ENCODE measurements at places on chromosomes 12 and 14.

GRCh38 chr14:86936556-86936955 is 1056.4 kb downstream of the GALC start:
- DNase-seq = no peak

DNA sequence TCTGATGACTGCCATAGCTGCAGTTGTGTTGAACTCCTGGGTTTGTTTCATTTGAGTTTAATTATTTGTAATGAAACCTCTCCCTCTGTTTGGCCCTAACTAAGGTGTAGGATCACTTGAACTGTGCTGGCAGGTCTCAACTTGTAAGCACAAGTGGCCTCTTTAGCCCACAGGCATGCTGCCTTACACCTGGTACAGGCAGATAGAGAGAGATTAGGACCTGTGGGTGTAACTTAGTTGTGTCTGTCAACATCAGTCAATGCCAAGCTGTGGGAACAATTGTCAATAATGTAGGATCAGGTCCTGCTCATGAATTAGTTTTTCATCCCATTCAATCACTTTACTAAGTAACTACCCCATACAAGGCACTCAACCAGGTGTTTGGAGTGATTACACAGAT is 263.0 kb upstream of the G2E3 start:
- DNase-seq = no peak

DNA sequence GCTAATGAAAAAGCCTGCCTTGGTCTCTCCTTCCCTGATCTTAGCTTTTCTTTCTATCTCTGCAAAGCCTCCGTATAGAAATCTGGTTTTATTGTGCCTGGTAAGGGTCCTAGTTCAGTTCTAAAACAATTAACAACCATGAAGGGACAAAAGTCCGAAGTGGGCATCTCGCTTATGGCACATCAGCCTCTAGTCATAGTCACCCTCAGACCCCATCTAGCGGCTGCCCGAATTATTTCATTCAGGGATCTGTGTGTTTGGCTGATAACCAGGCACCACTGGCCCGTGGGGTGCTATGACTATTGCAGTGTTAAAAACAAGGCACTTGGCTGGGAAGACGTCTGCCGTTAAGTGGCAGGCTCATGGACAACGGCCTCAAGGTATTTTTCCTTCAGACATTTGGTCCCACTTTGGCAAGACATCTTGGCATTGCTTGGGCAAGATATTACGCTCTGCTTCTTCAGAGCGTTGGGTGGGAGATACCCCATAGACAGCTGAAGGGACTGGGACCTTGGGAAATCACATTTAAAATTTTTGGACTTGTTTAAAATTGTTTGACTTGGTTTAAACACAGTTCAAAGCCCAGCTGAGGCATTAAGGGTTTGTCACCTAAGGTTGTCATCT is 87.1 kb downstream of the SINHCAF start:
- DNase-seq = peak; percentile 32

- no peak for DNase-seq
Measured at GRCh38 chr12:27453421-27453820, 6.9 kb downstream of the SMCO2 start.

- DNase-seq = no peak
Measured at GRCh38 chr12:85356596-85357385, 76.8 kb downstream of the ALX1 start.

- DNase-seq = no peak
Measured at GRCh38 chr12:15336768-15337553, 14.7 kb downstream of the PTPRO start.

- no peak for DNase-seq
Measured at GRCh38 chr12:118063576-118064391, 2.8 kb upstream of the WSB2 start.

DNA sequence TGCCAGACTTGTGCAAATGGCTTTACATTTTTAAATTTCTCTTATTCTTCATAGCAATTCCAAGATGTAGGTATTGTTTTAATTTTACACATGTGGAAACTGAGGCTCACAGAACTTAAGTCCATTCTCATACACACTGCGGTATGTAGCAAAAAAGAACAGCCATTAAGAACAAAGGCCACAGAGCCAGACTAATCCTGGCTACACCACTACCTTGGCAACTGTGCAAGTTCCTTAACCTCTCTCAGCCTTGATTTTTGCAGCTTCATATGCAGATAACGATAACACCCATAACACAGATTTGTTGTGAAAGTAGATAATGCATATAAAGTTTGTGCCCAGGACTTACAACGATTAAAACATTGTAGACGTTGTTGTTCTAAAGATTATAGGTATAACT is 81.1 kb downstream of the ABCC9 start:
- DNase-seq = no peak

DNA sequence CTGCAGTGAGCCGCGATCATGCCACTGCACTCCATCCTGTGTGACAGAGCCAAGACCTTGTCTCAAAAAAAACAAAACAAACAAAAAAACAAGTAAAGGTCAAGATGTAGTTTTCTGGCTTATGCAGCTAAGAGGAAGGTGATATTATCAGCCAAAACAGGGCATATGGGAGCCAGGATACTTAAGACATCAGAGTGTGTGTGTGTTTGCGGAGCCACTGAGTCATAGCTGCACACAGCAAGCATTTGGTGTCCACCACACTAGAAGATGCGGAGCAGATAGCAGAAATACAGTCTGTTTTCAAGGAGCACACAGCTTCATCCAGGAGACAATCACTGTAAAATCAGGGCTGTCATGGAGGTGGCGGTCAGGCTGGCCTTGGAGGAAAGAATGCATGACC is 72.6 kb upstream of the REP15 start:
- no peak for DNase-seq

- no peak for DNase-seq
Measured at GRCh38 chr12:51372021-51372420, 19.2 kb downstream of the GALNT6 start.

GRCh38 chr12:5171701-5172100 is 128.0 kb downstream of the KCNA5 start:
- no peak for DNase-seq

DNA sequence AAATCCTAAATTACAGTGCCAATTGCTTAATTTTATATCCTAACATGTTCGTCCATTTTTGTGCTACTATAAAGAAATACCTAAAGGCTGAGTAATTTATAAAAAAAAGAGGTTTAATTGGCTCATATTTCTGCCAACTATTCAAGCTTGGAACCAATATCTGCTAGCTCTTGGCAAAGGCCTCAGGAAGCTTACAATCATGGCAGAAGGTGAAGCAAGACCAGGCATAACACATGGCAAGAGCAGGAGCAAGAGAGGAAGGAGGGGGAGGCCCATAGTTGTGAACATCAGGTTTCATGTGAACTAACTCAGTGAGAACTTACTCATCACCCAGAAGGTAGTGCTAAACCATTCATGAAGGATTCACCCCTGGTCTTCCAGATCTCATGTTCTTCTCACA is 494.3 kb downstream of the CCER1 start:
- no peak for DNase-seq

- no peak for DNase-seq
Measured at GRCh38 chr14:58789736-58790135, 152.0 kb downstream of the DACT1 start.

DNA sequence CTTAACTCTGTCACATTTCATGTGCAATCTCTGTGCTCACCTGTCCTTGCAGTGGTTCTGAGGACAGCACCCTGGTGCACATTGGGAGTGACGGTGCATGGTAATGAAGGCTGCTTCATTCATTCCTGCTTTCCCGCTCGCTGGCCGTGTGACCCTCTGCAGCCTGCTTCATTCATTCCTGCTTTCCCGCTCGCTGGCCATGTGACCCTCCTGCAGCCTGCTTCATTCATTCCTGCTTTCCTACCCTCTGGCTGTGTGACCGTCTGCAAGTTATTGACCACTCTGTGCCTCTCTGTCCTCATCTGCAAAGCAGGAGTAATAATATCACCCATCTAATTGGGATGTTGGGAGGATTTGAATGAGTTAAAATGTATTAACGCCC is 189.1 kb upstream of the TMEM132C start:
- DNase-seq = no peak

DNA sequence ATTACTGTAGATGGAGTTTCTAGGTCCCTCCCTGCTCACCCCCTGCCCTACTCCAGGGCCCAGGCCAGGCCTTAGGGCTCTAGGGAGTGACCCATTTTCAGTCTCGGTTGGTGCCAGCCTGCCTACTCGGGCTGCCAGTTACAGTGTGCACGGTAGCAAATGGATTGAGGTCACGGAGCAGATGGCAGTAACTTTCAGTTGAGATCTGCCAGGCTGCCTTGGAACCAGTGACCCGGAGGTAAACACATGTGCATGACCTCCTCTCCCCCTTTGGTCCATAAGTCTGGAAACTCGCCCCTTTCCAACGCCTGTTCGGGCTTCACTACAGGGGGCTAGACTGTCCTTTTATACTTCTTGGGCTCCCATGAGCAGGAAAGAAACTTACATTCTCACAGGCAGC is 139.7 kb upstream of the TBX3 start:
- DNase-seq = no peak

GRCh38 chr12:27552886-27553560 is 29.0 kb downstream of the PPFIBP1 start:
- DNase-seq = no peak

DNA sequence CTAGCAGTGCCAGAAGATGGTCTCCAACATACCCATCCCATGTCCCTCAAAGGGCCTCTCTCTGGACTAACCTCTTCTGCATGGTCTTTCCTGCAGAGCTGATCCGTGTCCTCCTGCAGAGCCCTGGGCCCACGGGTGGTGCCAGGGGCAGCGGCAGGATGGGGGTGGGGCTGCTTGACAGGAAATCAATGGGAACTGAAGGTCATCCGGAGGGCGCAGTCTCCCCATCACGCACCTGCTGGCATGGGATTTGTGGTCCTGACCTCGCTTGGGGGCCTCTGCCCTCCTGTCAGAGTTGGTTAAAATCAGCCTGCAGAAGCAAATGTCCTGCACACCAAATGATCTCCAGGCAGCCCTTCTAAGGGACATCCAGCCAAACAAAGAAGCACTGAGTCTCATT is 110.2 kb downstream of the DPF3 start:
- DNase-seq = no peak

DNA sequence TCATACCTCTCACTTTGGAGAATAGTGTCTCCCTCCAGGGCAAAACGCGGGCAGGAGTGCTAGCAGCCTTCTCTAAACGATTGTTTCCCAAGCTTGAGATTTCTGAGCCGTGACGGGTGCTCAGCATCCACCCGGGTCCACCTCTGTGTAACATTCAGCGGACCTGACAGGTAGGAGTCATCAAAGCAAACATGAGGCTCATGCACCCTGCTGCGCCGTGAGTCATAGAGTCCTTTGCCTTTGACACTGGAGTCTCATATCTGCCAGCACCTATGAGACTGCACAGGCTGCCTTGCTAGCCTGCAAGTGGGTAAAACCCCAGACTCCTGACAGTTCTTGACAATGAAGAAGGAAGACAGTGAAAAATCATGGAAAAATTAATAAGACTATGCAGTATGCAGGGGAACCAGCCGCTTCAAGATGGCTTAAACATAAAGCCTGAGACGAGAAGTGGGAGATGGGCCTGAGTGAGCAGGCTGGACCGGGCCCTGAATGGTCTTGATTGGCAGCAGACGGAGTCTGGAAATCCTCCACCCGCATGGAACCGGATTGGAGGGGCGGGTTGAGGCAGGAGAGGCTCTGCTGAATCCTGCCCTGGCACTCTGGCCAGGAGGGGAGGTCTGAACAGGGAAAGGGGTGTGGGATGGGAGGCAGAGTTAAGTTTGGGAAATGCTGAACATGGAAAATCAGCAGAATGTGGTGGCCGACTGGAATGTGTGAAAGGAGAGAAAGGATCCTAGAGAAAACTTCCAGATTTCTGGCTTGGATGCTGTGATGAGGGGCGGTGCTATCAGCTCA is 54.2 kb downstream of the LGMN start:
- DNase-seq = no peak

GRCh38 chr14:22426711-22427110 is 162.3 kb downstream of the DAD1 start:
- DNase-seq = no peak

GRCh38 chr12:131171029-131171428 is 217.3 kb downstream of the ADGRD1 start:
- DNase-seq = no peak

DNA sequence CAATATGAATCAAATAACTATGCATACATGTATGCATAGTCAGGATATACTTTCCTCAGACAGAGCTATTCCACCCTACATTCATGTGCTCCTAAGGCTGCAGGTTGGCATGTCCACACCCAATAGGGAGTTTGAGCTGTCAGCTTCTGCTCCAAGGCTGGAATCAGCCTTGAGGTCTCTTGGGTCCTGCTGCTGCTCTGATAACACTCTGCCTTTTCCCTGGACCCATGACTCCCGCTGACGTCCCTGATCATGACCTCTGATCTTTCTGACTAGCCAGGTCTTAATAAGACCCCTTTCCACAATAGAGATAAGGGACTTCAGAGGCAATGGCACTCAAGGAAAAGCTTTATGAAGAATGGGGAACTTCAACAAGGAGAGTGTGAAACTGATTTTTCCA is 5.7 kb downstream of the PITPNM2 start:
- DNase-seq = no peak

GRCh38 chr14:24418492-24418873 is 11.0 kb downstream of the CBLN3 start:
- no peak for DNase-seq

DNA sequence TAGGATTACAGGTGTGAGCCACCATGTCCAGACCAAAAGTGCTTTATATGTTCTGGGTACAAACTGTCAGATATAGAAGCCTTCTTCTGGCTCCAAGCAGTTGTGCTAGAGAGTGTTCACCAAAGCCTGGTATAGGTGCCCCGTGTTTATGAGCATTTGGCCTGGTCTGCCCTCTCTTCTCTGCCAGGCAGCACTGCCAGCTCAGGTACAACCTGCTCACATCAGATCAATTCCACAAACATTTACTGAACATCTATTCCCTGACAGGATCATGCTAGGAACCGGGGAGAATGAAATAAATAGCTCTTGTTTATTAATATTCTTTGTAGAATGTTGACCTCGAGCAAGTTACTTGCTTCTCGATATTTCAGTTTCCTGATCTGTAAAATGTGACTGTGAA is 20.0 kb upstream of the SOCS2 start:
- DNase-seq = no peak

GRCh38 chr12:1391722-1392121 is 202.7 kb downstream of the FBXL14 start:
- no peak for DNase-seq

DNA sequence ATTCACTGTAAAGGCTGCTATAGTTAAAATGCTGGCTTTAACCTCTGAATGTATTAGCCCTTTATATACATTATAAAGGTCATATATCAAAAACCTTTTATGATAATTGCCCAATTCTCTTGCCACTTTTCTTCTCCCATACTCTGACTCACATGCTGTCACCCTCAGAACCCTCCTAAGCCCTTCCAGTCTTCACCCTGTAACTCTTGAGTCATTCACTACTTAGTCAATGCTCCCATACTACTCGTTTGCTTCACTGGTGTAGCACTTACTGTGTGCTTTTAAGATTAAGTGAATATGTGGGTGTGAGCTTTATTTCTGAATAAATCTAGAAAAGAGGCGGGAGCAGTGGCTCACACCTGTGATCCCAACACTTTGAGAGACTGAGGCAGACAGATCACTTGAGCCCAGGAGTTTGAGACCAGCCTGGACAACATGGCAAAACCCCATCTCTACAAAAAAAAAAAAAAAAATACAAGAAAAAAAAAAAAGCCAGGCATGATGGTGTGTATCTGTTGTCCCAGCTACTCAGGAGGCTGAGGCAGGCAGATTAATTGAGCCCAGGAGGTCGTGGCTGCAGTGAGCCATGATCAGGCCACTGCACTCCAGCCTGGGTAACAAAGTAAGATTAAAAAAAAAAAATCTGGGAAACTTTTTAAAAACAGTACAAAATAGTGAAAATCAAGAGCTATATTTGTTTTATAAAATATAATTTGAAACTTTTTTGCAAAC is 37.6 kb downstream of the SPATA7 start:
- no peak for DNase-seq

- DNase-seq = no peak
Measured at GRCh38 chr12:10184261-10184843, 5.5 kb downstream of the TMEM52B start.
